ENCODE measurements at places on chromosomes 3 and 15.
A peak's percentile ranks its signal among the peaks of the same experiment; 100 is the strongest.

DNA sequence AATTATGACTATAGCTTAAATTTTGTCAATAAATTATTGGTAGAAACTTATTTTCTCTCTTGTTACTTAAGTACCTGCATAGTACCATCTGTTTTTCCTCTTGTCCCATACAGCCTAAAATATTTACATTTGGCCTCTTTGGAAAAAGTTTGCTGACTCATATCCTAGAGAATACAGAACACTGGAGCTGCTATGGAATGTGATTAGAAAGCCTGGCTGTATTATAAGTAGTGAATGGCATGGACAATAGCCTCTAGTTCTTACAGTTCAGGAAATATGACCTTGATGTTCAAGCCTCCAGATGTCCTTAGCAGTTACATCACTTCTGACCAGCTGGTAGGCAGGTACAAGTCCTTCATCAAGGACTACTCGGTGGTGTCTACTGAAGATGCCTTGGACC, 28.3 kb downstream of the ST8SIA2 start:
- DNase-seq = no peak

DNA sequence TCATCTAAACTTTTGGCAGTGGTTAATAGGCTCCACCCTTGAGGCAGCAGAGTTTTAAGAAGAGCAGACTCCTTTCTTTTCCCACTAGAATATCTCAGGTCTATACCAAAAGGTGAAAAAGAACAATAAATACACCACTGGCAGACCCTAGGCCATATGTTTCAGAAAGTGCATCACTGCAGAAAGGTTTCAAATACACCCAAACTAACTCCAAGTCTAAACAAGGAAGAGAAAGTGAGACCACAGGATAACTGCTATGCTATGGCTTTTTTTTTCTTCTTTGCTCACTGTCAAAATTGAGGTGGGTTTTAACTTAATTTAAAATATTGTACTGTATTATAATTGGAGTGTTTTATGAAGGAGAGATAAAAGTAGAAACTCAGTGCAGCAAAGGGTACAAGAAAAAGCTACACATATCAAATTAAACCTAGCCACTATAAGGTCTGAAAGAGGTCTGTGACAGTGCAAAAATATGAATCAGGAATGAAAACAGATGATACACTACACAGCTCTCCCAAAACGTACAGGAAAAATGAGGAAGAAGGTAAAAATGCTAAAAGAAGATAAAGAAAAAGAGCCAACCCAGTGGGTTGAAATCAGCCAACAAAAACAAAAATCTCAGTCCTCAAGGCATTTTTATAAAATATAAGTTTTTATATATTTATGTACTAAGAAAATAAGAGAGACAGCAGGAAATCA, 8.4 kb downstream of the SNX4 start:
- no peak for DNase-seq

- DNase-seq = no peak
Measured at GRCh38 chr3:149221783-149222517, at the start of gene CP. CP (minus strand) TSS chr3:149221829; CDS start chr3:149221792, 37 bp downstream.

- no peak for DNase-seq
Measured at GRCh38 chr3:186886202-186886981, 43.9 kb downstream of the ADIPOQ start.

- no peak for DNase-seq
Measured at GRCh38 chr3:15303728-15304127, 28.7 kb downstream of the SH3BP5 start.

DNA sequence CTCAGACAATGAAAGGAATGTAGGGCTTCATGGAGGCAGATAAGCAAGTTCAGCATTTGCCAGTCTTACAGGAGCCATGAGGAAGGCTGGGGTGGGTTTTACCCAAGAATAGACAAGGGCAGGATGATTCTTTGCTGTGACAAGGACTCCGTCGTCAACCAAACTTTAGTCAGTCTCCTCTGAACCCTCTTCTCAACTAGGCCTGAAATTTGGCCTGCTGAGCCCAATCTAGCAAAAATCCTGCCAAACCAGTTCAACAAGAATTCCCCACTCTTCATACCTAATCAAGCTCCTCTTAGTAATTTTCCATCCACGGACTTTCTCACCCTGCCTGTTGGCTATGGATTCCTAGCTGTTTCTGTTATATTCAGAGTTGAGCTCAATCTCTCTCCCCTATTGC, 280.5 kb downstream of the TBL1XR1 start:
- no peak for DNase-seq

GRCh38 chr3:116339441-116340028, 105.8 kb downstream of the LSAMP start:
- no peak for DNase-seq

GRCh38 chr15:42131826-42132806, 24.3 kb downstream of the PLA2G4F start:
- peak; percentile 83 for DNase-seq

GRCh38 chr15:98794748-98795147, 146.4 kb downstream of the IGF1R start:
- no peak for DNase-seq

- no peak for DNase-seq
Measured at GRCh38 chr3:141091426-141091825, 40.3 kb downstream of the SPSB4 start.

- DNase-seq = no peak
Measured at GRCh38 chr3:65503776-65504175, 534.9 kb downstream of the MAGI1 start.

DNA sequence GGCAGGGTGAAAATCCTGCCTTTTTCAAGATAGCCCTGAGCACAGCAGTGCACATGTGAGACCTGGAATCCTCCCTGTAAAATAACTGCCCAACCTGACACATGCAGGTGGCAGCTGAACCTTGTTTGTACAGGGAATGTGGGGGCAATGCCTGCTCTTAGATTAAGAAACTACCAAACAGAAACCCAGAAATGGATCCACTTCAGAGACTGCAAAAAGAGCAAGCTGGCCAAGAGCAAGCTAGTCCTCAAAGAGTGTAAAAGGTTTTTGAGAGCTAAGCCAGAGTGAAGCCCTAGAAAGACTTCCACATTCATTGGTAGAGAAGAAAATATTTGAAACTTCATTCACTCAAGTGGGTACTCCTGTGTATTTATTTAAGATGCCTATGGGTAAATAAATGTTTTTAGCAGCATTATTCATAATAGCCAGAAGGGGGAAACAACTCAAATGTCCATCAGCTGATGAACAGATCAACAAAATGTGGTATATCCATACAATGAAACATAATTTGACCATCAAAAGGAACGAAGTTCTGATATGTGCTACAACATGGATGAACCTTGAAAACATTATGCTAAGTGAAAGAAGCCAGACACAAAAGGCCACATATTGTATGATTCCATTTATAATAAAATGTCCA, 96.0 kb upstream of the TSC22D2 start:
- no peak for DNase-seq

- no peak for DNase-seq
Measured at GRCh38 chr15:100899601-100900000, 19.6 kb upstream of the LRRK1 start.

GRCh38 chr15:58558777-58559176, 127.0 kb downstream of the LIPC start:
- no peak for DNase-seq

DNA sequence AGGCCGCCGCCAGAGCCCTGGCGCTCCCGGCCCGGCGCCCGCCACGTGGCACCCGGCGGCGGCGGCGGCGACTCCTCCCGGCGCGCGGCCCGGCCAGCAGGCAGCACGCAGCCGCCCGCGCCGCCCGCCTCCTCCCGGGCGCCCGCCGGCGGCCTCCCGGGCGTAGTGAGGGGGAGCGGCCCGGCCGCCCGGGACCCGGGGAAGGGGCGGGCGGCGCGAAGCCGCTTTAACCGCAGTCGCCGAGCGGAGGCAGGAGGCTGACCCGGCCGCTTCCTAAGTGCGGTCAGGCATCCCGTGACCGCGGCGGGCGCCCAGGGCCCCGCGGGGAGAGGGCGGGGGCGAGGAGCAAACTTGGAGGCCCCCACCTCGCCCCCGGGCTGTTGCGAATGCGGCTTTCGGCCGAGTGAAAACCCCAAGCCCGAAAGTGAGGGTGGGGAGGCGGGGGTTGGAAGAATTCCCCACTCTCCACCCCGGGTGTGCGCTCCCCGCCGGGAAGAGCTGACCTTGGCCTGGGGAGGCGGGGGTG, 1.7 kb upstream of the HES1 start:
- DNase-seq = no peak

DNA sequence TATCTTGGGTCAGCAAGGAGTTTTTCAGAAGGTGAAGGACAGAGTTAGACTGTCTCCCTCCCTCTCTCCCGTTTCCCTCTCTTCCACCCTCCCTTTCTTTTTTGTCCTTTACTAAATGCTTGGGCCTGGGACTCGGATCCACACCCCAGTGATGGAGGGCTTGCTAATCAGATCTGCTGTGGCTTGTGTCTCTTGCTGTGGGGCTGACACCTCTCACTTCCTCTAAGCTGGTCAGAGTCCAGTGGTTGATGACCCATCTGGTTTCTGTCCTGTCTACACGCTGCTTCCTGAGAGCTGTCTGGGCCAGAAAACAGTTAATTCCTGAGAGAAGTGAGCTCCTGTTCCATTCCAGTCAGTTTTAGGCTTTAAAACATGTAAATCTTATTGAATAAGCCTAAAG, 849 bp downstream of the TRAK1 start:
- no peak for DNase-seq

DNA sequence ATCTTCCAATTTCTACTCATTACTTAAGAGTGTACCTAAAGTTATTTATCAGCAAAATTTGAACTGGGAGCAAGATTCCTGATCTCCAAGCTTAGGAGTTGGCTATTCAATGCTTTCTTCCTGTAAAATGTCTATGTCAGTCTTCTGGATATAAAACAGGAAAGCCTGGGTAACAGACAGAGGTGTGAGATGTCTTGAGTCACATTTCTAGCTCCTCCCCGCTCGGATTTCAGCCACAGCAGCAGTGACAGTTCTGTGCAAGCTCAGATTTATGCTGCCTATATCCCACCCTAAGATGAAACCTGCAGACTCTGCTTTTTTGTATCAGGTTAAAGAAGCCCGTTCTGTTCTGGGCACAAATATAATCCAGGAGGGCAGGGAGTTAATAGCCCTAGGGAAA, 2.1 kb upstream of the ARMC8 start:
- no peak for DNase-seq

- no peak for DNase-seq
Measured at GRCh38 chr3:84567796-84568195, 391.0 kb upstream of the CADM2 start.

- DNase-seq = no peak
Measured at GRCh38 chr3:194937144-194937543, 251.5 kb downstream of the FAM43A start.

DNA sequence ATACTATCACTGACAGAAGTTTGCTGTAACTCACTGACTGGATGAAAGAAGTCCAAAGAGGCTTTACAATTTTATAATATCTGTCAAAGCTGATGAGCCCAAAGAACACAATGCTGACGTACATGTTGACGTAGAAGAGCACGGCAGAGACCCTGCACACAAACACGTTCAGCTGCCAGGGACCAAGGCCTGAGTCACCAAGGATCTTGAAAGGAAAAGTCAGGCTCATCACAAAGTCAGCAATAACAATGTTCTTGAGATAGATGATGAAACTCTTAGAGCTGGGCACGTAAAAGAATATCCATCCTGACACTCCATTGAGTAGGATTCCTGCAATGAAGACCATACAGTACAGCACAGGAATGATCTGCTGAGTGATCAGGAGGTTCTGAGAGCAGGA, 10.9 kb upstream of the GPR171 start:
- DNase-seq = no peak

- DNase-seq = no peak
Measured at GRCh38 chr15:53401503-53401902, 358.0 kb downstream of the WDR72 start.

- no peak for DNase-seq
Measured at GRCh38 chr3:119181765-119182164, 8.4 kb downstream of the UPK1B start.

GRCh38 chr15:40697916-40698315, 2.9 kb downstream of the RAD51 start:
- DNase-seq = no peak

DNA sequence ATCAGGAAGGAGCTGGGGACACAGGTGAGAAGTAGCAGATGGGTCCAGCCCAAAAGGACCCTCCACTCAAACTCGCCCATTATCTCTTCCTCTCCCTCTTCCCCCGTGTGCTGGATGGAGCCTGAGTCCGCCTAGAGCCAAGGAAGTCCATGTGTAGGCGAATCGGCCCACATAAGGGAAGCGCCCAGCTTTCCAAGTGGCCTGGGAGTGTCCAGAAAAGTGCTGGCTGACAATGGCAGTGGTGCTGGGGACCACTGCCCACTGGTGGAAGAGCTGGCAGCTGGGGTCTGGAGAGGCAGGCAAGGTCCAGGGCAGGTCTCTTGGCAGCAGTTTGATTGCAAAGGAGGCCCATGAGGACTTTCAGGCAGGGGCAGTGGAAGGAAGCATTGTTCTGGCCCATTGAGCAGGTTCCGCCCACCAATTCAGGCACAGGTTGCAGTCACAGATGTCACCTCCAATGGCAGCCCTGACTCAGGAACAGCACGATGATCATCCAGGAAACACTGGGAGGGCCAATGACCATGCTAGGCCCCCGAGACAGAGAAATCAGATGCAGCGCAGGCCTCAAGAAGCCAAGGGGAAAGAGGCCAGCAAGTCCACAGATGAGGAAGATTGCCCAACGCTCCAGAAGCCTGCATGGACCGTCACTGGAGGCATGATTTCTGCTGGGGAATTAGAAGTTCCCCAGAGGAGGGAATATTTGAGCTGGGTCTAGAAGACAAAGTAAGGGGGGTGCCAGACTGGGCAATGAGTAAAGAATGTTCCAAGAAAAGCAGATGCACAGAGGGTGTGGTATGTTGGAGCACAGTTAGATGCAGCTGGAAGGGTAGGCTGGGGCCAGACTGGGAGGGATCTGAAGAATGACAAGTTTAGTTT, 3.0 kb downstream of the MFGE8 start:
- no peak for DNase-seq

GRCh38 chr15:73922186-73923151, 3.8 kb upstream of the LOXL1 start:
- no peak for DNase-seq

DNA sequence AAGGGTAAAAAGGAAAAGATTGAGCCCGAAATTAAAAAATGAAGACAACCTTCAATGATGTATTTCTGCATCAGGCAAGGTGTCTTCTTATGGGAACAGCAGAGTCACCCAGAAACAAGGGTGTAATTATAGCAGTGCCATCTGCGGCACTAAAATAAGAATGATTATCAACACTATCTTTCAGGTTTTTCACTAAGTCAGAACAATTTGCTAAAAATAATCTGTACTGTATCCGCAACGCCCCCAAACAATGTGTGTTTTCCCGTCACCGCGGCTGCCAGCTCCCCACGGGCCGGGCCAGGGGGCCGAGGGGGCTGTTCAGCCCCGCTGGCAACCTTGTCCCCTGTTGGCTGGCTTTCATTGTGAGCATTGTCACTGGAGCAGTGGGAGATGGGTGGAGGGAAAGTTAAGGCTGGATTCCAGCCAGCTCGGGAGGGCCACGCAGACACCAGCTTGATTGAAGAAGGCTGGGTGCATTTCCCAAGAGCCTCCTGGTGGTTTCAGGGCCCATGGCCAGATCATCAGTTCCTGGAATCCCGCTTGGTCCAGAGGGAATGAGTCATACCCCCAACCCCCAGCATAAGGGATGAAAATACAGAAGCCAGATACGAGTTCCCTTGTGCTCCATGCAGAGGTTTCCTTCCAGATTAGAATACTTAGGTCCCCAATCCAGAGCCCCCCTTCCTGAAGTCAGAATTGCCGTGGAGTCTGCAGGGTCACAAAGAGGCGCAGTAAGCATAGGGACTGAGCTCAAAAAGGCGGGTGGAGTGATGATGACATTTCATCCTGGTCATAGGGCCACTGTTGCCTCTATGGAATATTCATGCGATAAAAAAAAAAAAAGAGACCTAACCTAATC, 90.2 kb upstream of the KLF13 start:
- DNase-seq = no peak

- no peak for DNase-seq
Measured at GRCh38 chr15:36612063-36612788, 32.8 kb downstream of the CDIN1 start.

Data from NCI-H1436 treated with DMSO at 0.1 percent for 48 hours (cell line).